ENCODE measurements at places on chromosomes 1 and 21. TPM values are rescaled to one million over a fixed set of nuclear protein-coding genes. Genes with fewer than 3 reads are reported as not detected.

CYYR1 gene
- total RNA-seq: 4.5 TPM

OMA1 gene
- 52.5 TPM for total RNA-seq

KCNAB2 gene
- 7.7 TPM for total RNA-seq

WNT4 gene
- total RNA-seq: 0.14 TPM

CCDC30 gene
- 3.3 TPM for total RNA-seq

REN gene
- not detected for total RNA-seq

ADARB1 gene
- total RNA-seq: 65.3 TPM

FCRL5 gene
- total RNA-seq: not detected

DUSP12 gene
- total RNA-seq: 18.2 TPM

CD164L2 gene
- not detected for total RNA-seq

TSNAX gene
- 22.4 TPM for total RNA-seq

ELOA gene
- 29.9 TPM for total RNA-seq

TMEM200B gene
- 24.6 TPM for total RNA-seq

MAP3K7CL gene
- total RNA-seq: 4.4 TPM

FCRL1 gene
- not detected for total RNA-seq

NBPF19 gene
- 24.4 TPM for total RNA-seq

TMEM52 gene
- total RNA-seq: 1.1 TPM

SPRR4 gene
- not detected for total RNA-seq

SMCP gene
- not detected for total RNA-seq

TMEM125 gene
- total RNA-seq: not detected

OR2L5 gene
- total RNA-seq: not detected

TLR5 gene
- 3.9 TPM for total RNA-seq

CELA2A gene
- not detected for total RNA-seq

WNT9A gene
- total RNA-seq: 8.7 TPM

NLRP3 gene
- 3.3 TPM for total RNA-seq

PAPPA2 gene
- 1.4 TPM for total RNA-seq

ARMH1 gene
- not detected for total RNA-seq

PTAFR gene
- 4.5 TPM for total RNA-seq

BSND gene
- not detected for total RNA-seq

LYPLA2 gene
- 22.5 TPM for total RNA-seq

ORC1 gene
- total RNA-seq: not detected

EPHA2 gene
- total RNA-seq: 6.4 TPM

S100A7 gene
- total RNA-seq: not detected

NCSTN gene
- 46.7 TPM for total RNA-seq

EFNA1 gene
- 16.8 TPM for total RNA-seq

CYP4X1 gene
- total RNA-seq: 3.2 TPM

C8A gene
- not detected for total RNA-seq

PIGR gene
- total RNA-seq: 0.16 TPM

TINAGL1 gene
- 62.9 TPM for total RNA-seq

SPRR3 gene
- total RNA-seq: not detected

OLFM3 gene
- total RNA-seq: 2.1 TPM

TMEM81 gene
- 3.1 TPM for total RNA-seq

C4BPA gene
- not detected for total RNA-seq

WNT3A gene
- not detected for total RNA-seq

LCE2B gene
- total RNA-seq: not detected

NTMT2 gene
- total RNA-seq: not detected

ZNF124 gene
- 57.7 TPM for total RNA-seq

CADM3 gene
- total RNA-seq: 10.5 TPM

THEM5 gene
- not detected for total RNA-seq

TIAM1 gene
- 20.5 TPM for total RNA-seq

SLC30A10 gene
- total RNA-seq: not detected

GCSAML gene
- total RNA-seq: 0.16 TPM

CORT gene
- total RNA-seq: 1.4 TPM

SPRR2A gene
- not detected for total RNA-seq

PTPRU gene
- 8.2 TPM for total RNA-seq

All from sigmoid colon (tissue), 7 donors.